ENCODE measurements at places on chromosomes 1 and 21.

DNA sequence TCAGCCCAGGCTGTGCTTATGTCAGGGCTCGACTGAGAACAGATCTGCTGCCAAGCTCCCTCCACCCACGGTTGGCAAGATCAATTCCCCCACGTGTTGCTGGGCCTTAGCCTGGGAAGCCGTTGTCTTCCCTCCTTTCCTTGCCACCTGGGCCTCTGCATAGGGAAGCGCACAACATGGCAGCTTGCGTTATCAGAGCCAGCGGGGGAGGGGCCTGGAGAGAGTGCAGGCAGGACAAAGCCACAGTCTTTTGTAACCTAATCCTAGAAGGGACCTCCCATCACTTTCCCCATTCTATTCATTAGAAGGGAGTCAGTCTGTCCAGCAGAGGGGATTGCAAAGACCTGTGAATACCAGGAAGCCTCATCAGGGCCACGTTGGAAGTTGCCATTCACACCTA lies 17.0 kb upstream of the IGSF21 start:
- DNase-seq = no peak

- no peak for DNase-seq
Measured at GRCh38 chr1:48960320-48960719, 183.6 kb upstream of the BEND5 start.

- no peak for DNase-seq
Measured at GRCh38 chr1:87705233-87705632, 376.6 kb downstream of the LMO4 start.

DNA sequence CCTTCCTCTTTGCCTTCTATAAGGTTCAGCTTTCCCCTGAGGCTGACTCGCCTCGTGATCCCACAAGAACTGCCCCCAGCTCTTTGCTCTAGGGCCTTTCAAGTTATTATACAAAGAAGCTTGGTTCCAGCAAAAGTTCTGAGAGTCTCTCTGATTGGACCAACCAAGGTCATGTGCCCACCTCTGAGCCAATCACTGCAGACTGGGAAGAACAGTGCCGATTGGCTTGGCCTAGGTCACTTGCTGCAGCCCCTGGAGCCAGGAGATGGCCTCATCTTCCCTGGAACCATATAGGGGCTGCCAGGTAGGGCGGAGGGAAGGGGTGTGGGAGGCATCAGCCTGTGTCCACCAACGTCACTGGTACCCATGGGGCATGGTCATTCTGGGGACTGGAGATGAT lies 22.8 kb downstream of the TAS1R2 start:
- no peak for DNase-seq

DNA sequence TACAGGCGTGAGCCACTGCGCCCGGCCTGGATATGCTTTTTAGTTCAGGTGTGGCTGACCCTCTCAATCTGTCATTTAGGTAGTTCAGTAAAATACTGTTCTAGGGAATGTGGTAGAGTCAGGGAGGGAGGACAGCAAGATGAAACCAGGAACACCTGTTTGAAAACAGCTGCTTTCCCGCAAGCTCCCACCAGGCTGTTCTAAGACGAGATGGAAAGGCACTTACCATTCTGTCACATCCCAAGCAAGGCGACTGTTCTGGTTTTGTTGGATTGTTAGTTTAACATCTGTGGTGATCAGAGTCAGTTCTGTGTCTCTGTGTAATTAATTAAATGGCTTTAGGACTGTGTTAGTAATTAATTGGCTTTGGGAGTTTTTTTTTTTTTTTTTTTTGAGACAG lies 2.9 kb downstream of the CHAF1B start:
- DNase-seq = no peak

DNA sequence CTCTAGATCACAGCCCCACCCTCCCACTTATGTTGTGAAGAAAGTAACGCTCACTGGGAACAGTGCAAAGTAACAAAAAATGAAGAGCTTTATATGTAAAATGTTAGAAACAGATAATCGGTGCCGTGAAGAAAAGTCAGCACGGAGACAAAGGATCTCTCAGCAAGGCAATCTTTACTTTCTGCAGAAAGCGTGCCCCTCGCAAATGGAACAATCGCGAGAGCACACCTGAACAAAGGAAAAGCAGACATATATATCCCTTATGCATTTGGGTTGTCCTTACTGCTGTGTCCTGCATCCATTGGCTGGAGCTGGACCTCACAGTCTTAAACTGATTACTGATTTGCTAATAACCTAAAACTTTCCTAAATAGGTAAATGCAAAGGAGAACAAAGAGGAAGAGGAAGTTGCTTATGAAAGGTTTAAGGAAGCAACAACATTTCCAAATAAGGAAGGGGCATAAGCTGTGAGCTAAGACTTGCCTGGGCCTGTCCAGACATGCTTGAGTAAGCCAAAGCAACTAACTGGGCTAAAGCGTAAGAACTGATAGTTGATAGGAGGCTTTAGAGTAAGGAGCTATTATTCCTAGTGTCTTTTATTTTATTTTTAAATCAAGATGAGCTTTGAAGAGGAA lies 89.7 kb downstream of the GTF2B start:
- no peak for DNase-seq

DNA sequence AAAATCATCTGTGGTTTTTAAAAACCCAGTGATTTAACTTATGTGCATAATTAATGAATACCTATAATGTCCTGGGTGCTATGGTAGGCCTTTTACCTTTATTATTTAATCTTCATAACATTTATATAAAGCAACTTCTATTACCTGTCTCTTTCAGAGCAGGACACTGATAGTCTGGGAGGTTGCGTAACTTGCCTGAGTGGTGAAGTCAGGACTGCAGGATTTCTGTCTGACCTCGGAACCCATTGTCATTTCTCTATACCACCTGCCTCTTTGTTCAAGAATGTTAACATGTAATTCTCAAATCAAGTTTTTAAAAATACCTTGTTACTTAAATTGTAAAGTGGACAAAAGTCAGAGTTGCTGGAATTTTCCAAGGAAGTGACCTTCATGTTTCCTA lies 41.0 kb upstream of the BACH1 start:
- no peak for DNase-seq

DNA sequence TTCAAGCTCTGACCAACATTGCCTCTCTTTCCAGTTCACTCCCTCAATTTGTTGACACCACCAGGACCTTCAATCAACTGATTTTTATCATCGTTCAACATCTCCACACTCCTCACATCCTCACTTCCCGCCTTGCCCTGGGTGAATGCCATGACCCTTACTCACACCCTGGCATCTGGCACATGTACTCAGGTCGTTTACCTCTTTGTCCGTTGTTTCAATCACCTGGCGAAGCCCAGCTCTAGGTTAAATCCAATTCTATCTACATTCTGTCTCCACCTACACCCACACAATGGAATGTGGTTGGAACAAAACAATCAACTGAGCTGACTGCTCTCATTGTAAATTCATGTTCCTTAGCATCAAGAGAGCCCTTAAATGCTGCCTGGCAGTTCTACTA lies 24.2 kb upstream of the TBX15 start:
- DNase-seq = no peak

GRCh38 chr1:183673605-183674323 lies 20.6 kb upstream of the APOBEC4 start:
- no peak for DNase-seq

DNA sequence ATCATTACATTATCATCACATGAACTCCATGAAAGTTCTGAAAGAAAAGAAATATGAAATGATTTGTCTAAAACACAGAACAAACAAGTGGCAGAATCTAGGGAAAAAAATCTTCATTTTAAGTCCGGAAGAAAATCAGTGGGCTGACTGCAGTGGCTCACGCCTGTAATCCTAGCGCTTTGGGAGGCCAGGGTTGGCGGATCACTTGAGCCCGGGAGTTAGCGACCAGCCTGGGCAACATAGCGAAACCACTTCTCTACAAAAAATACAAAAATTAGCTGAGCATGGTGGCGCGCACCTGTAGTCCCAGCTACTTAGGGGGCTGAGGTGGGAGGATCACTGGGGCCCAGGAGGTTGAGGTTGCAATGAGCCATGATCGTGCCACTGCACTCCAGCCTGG lies 4.8 kb downstream of the FOXJ3 start:
- no peak for DNase-seq
